ENCODE measurements at places on chromosomes 5 and 9.

- peak; percentile 21 for DNase-seq
These were observed 218.0 kb downstream of the MAN2A1 start for GRCh38 chr5:109907731-109908130.

DNA sequence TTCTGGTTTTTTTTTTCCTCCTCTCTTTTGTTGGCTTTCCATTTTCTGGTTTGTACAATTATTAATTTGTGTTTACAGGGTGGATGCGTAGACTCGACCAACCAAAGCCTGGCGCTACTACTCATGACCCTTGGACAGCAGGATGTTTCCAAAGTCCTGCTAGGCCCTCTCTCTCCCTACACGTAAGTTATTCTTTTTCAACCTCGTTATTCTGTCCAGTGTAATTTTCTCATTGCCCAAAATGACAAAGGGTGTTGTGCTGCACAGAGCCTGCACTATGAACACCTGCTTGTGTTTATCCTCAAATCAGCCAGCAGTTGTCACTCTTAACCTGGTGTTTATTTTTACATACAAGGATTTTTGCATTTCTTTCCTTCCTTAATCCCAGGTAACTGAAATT lies 56.6 kb downstream of the RCL1 start:
- no peak for DNase-seq

- DNase-seq: no peak
These were observed 78.1 kb downstream of the C5orf15 start for GRCh38 chr5:133890314-133890713.

DNA sequence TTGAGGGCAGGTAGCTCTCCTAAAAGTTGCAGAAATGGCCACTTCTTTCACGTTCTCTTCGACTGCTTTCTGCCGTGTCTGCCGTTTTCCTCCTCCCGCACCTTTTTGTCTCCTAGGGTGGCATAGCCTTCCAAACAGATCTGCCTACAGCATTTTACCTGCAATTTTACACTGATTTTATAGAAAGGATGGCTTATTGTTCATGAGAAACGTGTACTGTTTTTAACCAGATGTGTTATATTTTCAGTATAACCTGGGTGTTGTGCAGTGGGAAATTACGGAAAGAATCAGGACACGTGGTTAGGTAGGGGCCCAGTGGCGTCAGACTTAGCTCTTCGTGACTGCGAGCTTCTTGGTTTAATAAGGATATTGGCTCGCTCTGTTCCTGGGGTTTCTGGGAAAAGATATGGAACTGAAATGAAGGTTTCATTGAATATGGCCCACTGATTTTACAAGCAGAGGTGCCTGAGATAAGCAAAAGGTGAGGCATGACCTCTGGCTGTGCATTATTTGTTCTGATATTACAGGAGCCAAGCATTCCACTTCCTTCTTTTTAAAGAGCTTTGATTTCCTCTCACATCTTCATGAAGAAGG lies 43.7 kb upstream of the PRSS3 start:
- DNase-seq: no peak

GRCh38 chr9:25129537-25129936 lies 548.7 kb downstream of the TUSC1 start:
- no peak for DNase-seq

DNA sequence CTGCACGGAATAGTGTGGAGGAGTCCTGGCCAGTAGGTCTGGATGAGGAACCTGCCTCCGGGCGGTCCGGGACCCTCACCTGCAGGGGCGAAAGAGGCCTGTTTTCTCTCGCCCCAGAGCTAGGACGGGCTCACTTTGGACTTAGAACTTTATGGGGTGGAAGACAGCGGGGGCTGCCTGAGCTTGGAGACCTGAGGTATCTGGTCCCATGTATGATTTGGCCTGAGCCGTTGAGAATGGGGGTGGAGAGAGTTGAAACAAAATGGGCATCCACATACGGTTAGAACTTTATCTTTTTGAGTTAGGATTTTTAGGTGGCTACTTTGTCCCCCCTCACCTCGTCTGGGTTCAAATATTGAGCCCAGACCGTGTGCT lies 681 bp upstream of the ETF1 start:
- DNase-seq: peak; percentile 81

DNA sequence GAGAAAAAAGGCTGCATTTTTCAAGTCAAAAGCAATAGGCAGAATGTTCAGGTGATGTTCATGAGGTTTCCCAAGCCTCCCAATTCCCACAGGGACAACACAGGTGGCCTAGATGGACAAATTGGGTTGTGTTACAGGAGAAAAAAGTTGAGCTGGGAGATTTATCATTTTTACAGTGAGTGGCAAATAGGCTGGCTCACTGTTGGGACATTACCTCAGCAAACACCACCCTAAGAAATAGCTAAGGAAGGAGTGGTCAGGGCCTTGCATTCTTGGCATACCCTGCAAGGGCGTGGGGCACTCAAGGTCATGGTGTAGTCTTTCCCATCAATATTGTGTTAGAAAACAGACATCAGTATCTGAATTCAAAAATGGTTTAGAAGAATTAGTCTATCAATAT lies 23.3 kb upstream of the CPLANE1 start:
- peak; percentile 88 for DNase-seq

DNA sequence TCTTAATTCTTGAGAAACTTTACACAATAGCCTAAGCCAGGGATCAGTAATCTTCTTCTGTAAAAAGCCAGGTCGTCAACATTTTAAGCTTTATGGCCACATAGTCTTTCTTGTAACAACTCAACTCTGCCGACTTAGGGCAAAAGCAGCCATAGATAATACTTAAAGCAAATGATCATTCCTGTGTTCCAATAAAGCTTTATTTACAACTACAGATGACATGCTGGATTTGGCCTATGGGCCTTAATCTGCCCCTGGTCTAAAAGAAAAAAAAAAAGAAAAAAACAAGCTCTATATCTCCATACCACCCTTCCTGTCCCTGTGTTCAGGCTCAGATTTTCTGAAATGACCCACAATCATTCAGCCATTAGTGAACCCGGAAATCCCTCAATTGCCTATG lies 220.3 kb downstream of the ENC1 start:
- no peak for DNase-seq

DNA sequence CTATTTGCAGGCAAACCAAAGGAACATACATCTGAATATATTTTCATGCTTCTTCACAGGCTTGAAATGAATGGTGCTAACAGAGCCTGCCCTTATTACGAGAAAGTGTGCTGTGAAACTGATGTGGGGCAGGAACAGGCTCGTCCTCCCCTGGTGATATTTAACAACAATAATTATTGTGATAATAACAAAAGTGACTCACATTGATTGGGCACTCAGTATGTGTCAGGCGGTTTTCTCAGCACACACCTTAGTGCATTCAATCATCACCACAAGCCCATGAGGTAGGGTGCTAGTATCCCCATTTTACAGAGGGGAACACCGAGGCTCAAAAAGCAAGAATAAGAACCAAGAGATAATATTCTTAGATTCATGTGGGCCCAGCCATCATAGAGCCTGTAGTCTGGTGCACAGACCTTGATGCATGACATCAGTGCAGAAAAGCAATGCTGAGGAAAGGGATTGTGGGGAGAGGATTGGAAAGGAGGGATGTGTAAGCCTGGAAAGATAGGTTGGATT lies 18.1 kb upstream of the BOD1 start:
- no peak for DNase-seq

DNA sequence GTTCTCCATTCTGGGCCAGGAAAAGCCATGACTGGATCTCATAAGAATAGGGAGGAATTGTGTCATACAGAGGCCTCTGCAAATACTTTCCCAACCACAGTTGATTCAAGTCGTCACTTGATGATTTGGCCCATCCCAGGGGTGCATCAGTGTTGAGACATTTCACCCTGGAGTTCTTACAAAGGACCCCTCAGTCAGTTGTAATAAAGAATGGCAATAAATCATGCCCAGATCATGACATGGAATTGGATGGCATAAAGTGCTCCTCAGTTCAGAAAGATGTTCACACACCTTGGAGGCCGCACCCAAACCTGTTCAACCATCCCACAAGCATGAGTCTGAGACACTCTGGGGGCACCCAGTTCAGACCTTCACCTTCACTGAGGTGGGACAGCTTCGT lies 168.1 kb downstream of the NR3C1 start:
- DNase-seq: peak; percentile 99

DNA sequence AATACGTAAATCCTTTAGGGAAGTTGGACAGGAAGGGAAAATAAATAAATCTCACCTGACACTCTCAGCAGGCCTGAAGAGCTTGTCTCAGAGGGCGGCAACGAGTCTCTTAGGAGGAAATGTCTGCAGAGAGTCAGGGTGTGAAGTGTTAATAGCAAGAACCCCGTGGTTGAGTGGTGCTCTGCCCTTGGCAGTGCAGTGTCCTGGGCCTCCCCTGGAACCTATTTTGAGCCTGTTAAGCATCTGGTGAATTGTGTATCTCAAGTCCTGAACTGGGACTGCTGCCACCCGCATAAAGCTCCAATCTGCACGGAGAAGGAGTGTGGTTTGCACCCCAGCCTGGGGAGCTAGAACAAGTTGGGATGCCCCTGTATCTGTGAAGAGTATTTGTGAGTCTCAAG lies 211.8 kb downstream of the GOLPH3 start:
- DNase-seq: no peak

DNA sequence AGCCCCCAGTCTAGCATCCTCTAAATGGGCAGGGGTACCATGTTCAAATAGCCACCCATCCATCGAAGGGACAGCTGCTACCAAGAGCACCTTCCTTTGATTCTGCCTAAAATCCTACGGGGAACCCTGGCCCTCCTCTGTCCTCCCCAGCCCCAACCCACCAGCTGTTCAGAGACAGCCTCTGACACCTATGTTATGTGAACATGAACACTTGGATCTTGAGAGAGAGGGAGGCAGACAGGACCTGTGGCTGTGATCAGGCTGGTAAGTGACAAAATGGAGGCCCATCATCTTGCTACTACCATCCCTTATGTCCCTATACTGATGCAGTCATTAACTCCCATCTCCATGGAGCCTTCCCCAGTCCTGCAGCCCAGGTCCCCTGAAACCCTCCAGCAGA lies 8.2 kb downstream of the SLC23A1 start:
- DNase-seq: no peak

- no peak for DNase-seq
These were observed 49.8 kb downstream of the PIK3R1 start for GRCh38 chr5:68265347-68265746.

DNA sequence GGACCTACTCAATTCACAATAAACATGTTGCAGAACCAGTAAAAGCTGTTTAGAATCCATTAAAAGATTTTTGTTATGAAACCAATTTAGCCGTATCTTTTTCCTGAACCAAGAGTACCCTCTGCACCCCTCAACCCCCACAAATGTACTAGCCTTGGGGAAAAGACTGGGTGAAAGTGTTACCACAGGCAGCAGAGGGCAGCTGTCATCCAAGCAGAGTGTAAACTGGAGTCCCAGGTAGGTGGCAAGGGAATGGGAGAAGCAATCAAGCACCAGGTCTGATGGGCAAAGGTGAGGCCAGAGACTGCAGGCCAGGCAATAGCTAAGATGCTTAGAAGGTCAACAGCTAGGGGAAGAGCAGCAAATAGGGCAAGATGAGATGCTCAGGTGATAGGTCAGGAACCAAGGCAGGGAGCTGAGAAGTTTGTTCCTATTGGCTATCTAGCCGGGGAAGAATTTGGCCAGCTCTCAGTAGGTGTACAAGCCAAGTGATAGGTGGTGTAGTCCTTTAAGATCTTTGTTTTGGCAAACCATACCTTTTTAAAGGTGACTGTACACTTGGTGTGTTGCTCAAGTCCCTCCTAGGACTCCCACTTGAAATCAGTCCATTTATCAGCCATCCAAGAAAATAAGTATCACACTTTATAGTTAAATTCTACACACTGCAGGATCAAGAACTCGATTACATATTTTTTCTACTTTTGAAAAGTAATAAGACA lies 77.8 kb upstream of the CCDC112 start:
- no peak for DNase-seq

DNA sequence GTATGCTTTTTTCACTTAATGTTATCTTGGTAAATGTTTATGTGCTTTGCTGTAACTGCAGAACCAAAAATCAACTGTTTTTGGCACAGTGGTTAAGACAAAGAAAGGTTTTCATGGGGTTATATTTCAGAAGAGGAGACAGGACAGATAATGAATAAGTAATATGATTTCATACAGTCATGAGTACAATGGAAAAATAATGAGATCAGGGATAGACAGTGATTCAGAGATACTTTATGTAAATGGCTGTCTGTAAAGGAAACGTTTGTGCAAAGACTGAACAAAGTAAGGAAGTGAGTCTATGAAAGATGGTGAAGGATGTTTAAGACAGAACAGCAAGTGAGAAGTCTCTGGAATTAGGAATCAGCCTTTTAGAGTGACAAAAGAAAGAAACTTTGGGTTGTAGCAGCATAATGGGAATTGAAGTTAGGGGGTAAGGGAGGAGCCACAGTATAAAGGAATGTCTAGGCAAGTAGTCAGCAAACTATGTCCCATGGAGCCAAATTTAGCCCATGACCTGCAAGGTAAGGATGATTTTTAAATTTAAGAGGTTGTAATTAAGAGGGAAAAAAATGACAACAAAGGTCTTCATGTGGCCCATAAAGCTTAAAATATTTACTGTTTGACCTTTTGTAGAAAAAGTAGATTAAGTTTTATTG lies 55.0 kb downstream of the TNPO1 start:
- DNase-seq: no peak

GRCh38 chr5:127922603-127923002 lies 161.0 kb upstream of the SLC12A2 start:
- DNase-seq: no peak

- no peak for DNase-seq
These were observed 447.4 kb upstream of the WWC1 start for GRCh38 chr5:167843881-167844572.

GRCh38 chr5:54638106-54638505 lies 120.5 kb downstream of the SNX18 start:
- DNase-seq: no peak

DNA sequence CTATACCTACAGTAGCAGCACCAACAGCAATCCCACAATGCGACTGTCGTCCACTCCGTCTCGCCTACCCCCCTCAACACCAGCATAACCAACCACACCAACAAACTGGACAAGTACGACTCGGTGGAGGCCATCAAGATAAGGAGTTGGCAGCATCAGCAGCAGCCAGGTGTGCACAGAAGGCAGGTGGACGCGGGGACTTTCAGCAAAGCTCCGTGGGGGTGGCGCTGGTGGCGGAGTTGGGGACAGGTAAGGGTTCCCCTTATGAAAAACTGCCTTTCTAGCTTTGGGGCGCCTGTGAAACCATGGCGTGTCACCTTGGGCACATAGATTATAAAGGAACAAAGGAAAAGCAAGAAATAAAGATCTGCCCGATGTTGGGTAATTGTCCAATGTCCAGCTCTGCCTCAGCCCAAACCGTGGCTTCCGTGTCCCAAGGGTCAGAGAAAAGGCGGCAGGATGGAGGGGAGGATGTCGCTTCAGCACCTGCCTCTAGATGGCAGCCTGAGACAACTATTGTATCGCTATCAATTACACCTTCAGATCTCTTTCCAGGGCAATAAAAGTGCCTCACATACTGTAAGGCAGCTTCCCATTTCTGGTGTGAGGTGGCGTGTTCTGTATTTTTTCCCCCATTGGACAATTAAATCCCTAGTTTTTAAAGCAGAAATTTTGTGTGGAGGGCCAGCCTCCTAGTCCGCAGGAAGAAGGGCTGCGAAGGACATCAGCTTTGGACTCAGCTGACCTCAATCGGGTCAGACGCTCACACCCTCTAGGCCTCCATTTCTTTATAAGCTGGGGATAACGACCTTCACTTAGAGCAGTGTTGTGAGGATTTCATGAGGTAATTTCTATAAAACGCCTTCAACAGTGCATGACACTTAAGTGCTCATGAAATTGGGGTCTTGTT lies 58.8 kb downstream of the MTRR start:
- peak; percentile 75 for DNase-seq

- DNase-seq: peak; percentile 24
These were observed 128.2 kb downstream of the TMEM161B start for GRCh38 chr5:88140396-88140855.

GRCh38 chr9:137579259-137579604 lies 507 bp upstream of the DPH7 start:
- no peak for DNase-seq
